ENCODE measurements at places on chromosomes 7 and 10.

- no peaks in the 10 kb centered on the region for H3K4me1 ChIP-seq
- H3K4me3 ChIP-seq, result no peak overlapping the region
These were observed 40.6 kb downstream of the OSBPL3 start for GRCh38 chr7:24939416-24939815.

DNA sequence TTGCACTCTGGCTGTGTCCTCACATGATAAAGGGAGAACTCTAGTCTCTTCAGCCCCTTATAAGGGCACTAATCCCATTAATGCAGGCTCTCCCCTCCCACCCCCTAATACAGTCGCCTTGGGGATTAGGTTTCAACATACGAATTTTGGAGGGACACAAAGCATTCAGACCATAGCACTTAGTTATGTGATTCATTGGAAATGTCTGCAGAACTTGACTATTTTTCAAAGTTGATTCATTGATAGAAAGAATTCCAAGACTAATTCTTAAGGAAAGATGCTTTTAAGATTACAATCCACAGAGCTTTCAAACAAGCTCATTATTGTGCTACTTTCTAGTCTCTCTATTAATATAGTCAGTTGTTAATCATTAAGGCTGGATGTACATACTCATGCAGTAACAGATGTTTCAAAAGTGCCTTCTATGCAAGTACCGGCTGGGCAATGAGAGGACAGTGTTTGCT is 85.3 kb upstream of the RPA3 start:
- H3K4me3 ChIP-seq, result no peak overlapping the region
- H3K27me3 ChIP-seq, result no peaks in the 10 kb centered on the region
- no peak overlapping the region for H3K27ac ChIP-seq
- DNase-seq, result no peak

DNA sequence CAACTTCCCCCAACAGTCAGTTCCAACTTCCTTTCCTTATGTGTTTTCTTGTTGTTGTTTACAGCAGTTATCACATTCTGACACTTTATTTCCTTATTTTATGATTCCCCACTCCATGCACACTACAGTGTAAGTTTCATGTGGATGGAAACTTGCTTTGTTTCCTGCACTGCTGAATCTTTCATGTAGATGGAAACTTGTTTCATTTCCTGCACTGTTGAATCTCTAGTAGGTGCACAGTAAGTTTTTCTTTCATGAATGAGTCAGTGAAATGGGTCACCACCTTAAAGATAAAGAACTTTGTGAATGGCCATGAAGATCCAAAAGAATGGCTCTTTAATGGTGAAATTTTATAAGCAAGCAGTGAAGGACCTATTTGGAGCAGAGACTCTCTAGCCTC is 61.4 kb downstream of the SHOC2 start:
- no peaks in the 10 kb centered on the region for H3K4me1 ChIP-seq
- no peaks in the 10 kb centered on the region for H3K36me3 ChIP-seq
- no peak overlapping the region for H3K4me3 ChIP-seq

- no peak overlapping the region for H3K4me3 ChIP-seq
- no peaks in the 10 kb centered on the region for H3K4me1 ChIP-seq
- no peaks in the 10 kb centered on the region for H3K27me3 ChIP-seq
- no peak overlapping the region for H3K27ac ChIP-seq
- H3K36me3 ChIP-seq, result no peaks in the 10 kb centered on the region
These were observed 80.7 kb downstream of the PHTF2 start for GRCh38 chr7:77879272-77879671.

- H3K4me3 ChIP-seq, result no peak overlapping the region
- H3K27ac ChIP-seq, result no peak overlapping the region
- H3K27me3 ChIP-seq, result no peaks in the 10 kb centered on the region
- H3K4me1 ChIP-seq, result no peaks in the 10 kb centered on the region
These were observed 619.0 kb upstream of the DPP6 start for GRCh38 chr7:153433223-153433622.

DNA sequence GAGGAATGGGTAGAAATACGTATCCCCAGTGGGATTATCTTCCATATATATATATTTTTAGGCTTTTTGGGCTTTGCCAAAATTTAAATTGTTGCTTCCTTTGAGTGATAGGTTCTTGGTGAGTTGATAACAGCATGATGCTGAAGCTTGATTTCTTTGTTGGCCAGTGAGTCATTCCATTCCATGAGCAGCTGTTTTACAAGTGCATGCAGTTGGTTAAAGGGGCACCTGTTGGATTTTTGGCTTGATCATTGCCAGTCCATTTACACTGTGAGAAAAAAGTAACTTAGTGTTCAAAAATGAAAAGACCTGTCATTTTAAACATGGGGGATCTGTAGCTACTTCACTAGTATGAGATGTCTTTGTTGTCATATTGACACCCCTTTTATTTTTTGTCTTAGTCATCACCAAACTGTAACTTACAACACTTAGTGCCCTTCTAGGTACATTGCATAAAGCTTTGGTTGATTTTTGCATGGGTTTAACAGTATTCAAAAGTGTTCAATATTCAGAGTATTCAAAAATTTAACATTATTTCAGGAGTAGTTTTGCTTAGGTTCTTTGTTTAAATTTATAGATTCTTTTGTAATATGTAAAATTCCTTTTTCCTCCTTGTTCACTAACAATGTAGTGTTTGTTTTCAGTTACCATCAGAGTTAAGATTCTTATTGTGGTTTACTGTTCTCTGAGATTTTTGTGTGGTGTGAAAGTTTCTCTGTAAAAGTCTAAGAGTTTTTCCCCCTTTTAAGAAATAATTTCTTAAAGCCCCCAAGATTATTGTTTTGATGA is 8.8 kb downstream of the AKAP9 start:
- H3K4me3 ChIP-seq, result no peak overlapping the region
- H3K36me3 ChIP-seq, result no peaks in the 10 kb centered on the region
- H3K27me3 ChIP-seq, result no peaks in the 10 kb centered on the region
- no peaks in the 10 kb centered on the region for H3K4me1 ChIP-seq

DNA sequence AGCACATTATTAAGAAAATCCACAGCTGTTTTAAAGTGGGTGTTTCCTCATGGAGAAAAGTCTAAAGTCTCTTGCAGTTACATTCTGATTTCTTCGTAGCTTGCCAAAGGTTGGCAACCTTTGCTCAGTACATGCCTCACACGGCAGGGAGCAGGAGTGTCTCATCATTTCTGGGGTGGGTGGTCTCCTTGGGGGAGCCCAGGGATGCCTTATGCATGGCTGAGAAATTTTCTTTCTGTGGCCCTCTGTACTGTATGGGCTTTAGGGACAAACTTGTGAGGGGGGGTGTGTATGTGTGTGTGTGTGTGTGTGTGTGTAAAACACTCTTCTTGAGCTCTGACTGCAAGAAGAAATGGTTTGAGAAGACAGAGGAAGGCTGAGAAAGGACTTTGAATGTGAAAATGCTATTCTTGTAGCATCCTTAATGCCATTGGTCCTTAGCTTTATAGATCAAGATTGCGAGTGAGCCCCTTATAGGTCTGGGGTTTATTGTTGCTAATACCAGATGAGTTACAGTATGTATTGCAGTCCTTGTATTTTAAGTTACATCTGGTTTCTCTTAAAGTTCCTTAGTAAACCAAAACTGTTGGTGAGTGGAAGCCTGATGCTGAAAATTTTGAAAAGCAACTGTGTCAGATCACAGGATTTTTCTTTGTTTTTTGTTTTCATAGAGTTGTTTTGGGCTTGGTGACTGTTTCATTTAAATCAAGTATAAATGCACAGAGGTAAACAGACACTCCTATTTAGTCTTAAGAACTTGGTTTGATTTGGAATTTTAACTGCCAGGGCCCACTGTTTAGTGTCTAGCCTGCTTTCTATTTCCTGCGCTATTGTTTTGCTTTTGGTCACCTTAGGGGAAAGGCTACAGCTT is 242.0 kb downstream of the BICC1 start:
- no peak overlapping the region for H3K4me3 ChIP-seq
- H3K27ac ChIP-seq, result peak overlapping the region; percentile 69
- H3K27me3 ChIP-seq, result no peaks in the 10 kb centered on the region

DNA sequence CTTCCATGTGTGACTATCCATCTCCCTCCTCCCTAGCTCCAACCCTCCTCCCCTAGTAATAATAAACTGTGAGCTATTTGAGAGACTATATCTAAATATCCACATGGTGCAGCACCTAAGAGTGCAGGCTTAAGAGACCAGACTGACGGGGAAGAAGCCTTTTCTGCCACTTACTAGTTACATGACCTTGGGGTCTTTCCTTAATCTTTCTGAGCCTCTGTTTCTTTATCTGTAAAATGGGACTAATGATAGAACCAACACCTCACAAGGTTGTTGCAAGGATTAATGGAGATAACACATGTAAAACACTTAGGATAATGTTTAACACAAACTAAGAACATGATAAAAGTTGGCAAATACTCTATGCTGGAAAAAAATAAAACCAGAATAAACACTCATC is 37.1 kb upstream of the FBXW4 start:
- H3K4me3 ChIP-seq, result no peak overlapping the region
- no peak overlapping the region for H3K27ac ChIP-seq
- no peaks in the 10 kb centered on the region for H3K36me3 ChIP-seq
- H3K27me3 ChIP-seq, result no peaks in the 10 kb centered on the region
- DNase-seq, result no peak
- no peaks in the 10 kb centered on the region for H3K4me1 ChIP-seq

GRCh38 chr7:139023076-139023475 is 12.8 kb downstream of the ZC3HAV1L start:
- no peak overlapping the region for H3K4me3 ChIP-seq
- no peaks in the 10 kb centered on the region for H3K4me1 ChIP-seq
- H3K36me3 ChIP-seq, result peaks cover 7% of the 10 kb centered on the region

GRCh38 chr10:33103863-33104379 is 145.9 kb upstream of the ITGB1 start:
- H3K4me3 ChIP-seq, result no peak overlapping the region
- H3K4me1 ChIP-seq, result no peaks in the 10 kb centered on the region
- DNase-seq, result no peak
- H3K36me3 ChIP-seq, result no peaks in the 10 kb centered on the region
- H3K27me3 ChIP-seq, result no peaks in the 10 kb centered on the region
- H3K27ac ChIP-seq, result no peak overlapping the region

- no peak for DNase-seq
- no peaks in the 10 kb centered on the region for H3K4me1 ChIP-seq
- H3K27ac ChIP-seq, result no peak overlapping the region
These were observed 156.5 kb upstream of the GHITM start for GRCh38 chr10:83982812-83983211.

GRCh38 chr7:48511080-48511479 is 339.8 kb downstream of the ABCA13 start:
- no peak overlapping the region for H3K4me3 ChIP-seq
- DNase-seq, result no peak
- no peaks in the 10 kb centered on the region for H3K27me3 ChIP-seq
- H3K27ac ChIP-seq, result no peak overlapping the region
- H3K4me1 ChIP-seq, result no peaks in the 10 kb centered on the region
- no peaks in the 10 kb centered on the region for H3K36me3 ChIP-seq

DNA sequence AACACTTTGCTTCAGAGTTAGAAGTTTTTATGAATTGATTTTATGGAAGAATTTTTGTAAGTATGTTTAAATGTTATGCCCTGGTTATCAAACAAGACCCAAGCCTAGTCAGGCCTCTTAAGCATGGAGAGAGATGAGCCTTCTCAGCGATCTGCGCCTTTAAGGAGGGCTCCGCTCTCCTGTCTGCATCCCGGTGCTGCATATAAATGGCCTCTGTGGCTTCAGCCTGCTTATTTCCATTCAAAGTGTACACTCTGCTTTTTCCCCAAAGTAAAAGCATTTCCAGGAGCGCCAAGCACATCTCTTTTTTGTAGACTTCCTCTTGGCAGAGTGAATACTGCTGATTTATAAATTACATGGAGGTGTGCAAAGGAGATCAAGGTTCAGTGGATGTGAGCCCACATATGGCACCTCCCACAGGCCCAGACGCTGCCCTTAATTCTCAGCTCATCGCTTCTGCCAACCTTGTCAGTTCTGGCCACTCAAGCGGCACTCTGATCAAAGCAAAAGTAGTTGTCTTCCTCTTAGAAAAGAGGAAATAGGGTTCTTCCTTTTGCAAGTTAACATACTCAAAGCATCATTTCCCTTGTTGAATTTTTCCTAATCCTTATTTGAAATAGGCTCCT is 70.0 kb upstream of the SFMBT2 start:
- H3K36me3 ChIP-seq, result no peaks in the 10 kb centered on the region
- H3K27ac ChIP-seq, result no peak overlapping the region
- no peak overlapping the region for H3K4me3 ChIP-seq

DNA sequence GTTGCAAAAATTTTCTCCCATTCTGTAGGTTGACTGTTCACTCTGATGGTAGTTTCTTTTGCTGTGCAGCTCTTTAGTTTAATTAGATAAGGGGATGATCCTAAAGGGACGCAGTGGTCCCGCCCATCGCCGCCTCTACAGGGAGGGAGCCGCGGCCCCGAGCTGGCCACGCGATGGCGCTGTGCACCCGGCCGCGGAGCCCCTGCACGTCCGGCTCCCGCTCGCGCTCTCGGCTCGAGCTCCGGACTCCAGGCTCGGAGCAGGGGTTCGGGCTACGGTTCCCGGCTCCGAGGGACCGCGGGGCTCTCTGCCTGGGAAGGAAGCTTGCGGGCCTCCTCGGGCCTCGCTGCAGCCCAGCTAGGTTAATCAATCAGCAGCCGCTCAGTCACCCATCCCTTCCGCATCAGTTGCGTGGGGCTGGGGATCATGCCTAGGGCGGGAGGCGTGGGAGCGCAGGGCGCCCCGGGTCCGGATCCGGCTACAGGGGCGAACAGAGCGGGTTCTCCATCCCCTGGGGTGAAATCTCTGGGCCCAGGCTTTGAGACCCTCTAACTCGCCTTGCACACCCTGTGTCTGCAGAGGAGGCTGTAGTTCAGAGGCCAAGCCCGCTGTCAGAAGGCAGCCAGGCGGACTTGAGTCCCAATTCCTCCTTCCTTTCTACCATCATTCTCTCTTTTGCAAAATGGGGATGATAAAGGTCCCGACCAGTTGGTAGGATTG is 97.9 kb downstream of the WDR11 start:
- no peak overlapping the region for H3K27ac ChIP-seq
- H3K4me3 ChIP-seq, result peak overlapping the region; percentile 44
- peak; percentile 47 for DNase-seq
- peaks cover 23% of the 10 kb centered on the region for H3K4me1 ChIP-seq
- H3K27me3 ChIP-seq, result peaks cover 19% of the 10 kb centered on the region

- H3K36me3 ChIP-seq, result no peaks in the 10 kb centered on the region
- H3K27ac ChIP-seq, result no peak overlapping the region
- H3K4me3 ChIP-seq, result no peak overlapping the region
- H3K27me3 ChIP-seq, result no peaks in the 10 kb centered on the region
- DNase-seq, result no peak
These were observed 18.3 kb downstream of the C7orf25 start for GRCh38 chr7:42893346-42894240.

DNA sequence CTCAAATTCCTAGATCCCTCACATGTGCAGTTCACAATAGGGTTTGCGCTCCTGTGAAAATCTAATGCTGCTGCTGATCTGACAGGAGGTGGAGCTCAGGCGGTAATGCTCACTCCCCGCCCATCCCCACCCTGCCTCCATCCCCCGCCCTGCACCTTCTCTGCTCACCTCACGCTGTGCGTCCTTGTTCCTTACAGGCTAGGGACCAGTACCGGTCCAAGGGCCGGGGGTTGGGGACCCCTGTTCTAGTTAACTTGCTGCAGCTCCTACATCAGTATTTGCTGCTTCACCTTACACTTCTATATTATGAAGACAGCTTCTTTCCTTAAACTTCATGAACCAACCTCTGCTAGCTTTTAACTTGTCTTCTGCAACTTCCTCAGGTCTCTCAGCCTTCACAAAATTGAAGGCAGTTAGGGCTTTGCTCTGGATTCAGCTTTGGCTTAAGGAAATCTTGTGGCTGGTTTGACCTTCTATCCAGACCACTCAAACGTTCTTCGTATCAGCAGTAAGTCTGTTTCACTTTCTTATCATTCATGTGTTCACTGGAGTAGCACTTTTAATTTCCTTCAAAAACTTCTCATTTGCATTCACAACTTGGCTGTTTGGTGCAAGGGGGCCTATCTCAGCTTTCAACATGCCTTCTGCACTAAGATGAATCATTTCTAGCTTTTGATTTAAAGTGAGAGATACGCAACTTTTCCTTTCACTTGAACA is 1.7 kb upstream of the TNKS2 start:
- H3K36me3 ChIP-seq, result no peaks in the 10 kb centered on the region
- peaks cover 29% of the 10 kb centered on the region for H3K4me1 ChIP-seq
- DNase-seq, result peak; percentile 69
- H3K27me3 ChIP-seq, result no peaks in the 10 kb centered on the region
- peak overlapping the region; percentile 93 for H3K4me3 ChIP-seq
- H3K27ac ChIP-seq, result peak overlapping the region; percentile 99

Data from tibial artery (tissue), 4 donors.